ENCODE measurements at places on chromosomes 13 and 19.

DNA sequence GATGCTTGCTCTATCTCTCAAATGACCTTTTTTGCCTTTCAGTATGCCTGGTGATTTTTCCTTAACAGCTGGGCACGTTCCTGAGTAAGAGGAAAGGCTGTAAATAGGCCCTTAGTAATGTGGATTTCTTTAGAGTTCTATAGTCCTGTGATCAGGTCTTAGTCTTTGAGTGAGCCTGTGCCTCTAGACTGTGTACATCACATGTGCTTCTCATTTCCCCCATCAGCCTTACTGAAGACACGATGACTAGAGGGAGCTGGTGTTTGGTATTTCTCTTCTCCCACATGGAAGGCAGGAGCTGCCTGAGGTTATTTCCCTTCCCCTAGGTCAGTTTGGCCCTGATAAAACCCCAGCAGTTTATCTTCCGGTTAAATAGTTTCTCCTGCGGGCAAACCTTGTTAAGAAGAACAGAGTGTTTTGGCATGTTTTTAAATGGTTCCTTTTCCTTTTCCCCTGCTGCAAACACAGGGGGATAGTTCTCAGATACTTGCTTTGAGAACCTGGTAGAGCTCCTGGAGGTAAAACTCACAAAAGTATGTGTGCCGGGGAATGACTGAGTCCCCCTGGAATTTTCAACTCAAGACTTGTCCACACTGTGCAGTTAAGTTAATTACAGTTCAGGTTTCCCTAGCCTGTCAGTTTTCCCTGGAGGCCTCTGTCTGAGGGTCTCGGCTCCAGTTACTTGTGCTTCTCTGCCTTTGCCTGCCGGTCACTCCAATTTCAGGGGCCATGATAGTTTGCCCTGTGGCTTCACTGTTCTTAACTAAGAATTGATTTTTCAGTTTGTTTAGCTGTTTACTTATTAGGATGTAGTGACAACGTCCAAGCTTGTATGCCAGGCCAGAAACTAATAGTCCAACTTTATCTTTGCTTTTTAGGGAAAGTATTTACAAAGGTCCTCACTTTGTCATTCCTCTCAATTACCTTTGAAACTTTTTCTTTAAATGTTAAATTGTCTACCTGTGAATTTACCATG is 94.4 kb downstream of the URI1 start:
- DNase-seq: no peak

DNA sequence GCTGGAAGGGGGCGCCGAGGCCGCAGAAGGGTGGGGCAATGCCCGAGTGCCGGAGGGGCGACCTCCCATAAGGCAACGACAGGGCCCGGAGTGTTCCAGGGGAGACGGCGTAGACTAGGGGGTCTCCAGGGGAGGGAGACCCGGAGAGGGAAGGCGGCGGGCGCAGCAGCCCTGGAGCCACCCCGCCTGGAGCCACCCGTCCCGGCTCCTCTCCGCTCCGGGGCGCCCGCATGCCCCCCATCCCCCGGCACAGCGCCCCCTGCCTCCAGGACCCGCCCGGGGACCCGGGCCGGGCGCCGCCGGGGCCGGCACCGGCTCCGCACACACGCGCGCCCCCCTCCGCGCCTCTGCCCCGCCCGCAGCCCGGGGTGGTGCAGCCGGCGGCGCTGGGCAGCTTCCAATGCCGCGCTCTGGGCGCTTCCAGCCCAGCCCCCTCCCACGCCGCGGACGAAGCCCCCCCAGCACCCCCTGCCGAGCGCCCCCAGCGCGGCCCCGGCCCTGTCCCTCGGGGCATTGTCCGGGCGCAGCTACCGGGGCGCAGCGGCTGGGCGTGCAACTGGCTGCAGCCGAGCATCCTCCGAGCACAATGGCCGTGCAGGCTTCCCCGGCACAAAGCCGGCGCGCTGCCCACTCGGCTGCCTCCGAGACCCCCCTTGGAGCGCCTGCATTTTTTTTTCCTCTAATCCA is 519 bp downstream of the PTPRS start:
- DNase-seq: no peak

- no peak for DNase-seq
Observed at GRCh38 chr13:48826039-48826438, 149.7 kb upstream of the FNDC3A start.

GRCh38 chr19:21585281-21585890 is 80.0 kb downstream of the ZNF429 start:
- DNase-seq: no peak

- DNase-seq: no peak
Observed at GRCh38 chr13:99007414-99007986, 29.6 kb upstream of the DOCK9 start.

DNA sequence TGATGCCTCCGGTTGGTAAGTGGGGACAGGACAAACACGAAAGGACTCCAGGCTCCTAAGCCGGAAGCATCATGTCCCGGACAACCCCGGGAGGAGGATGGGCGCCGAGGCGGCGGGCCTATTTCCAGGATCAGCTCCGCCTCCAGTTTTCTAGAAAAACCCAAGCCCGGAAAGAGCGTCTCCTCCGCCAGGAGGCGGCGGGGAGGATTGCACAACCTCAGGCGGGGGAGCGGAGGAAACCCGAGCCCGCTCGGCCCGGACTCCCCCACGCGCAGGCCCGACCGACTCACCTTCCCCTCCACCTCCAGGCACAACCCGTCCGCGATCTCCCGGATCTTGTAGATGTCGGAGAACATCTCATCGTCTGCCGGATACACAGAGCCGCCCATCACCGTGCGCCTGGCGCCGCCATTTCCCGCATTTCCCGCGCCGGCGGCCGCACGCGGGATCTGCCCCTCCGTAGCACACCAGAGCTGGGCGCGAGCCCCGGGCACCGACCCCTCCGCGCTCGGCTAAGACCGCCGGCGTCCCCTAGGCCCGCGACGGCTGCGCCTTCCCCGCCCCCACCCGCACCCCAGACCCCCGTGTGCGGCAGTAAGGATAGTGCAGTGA is 455 bp downstream of the TPT1 start:
- no peak for DNase-seq

DNA sequence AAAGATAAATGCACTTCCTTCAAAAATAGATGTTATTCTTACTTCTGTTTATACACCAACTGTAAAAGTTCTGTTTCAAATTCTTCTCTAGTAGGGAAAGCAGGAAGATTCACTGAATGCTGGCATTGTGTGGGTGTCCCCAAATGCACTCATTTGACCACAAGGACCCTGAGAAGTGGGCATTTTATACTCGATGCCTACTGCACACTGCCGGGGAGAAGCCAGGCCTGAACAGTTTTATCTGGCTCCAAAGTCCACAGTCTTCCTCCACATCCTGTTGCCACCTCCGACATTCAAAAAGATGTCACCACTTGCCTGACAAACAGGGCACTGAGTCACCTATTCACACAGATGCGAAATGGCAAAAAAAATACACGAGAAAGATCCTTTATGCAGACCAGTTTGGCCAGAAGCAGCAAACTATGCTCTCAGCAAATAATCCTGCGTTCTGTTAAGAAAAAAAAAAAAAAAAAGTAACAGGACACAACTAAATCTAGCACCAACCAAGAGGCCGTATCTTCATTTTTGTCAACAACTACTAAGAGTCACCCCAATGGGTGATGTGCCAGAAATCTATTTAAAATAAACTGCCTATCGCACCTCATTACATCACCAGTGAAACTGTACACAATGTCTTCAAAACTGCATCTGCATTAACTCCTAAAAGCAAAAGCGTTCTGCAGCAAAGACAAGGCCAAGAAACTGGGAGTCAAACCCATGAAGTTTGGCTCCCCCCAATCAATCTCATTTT is 6.2 kb downstream of the ZC3H4 start:
- DNase-seq: no peak

- no peak for DNase-seq
Observed at GRCh38 chr19:35879770-35880317, 11.5 kb downstream of the APLP1 start.

GRCh38 chr19:56476651-56477428 is at the start of gene ZNF667:
TSS of gene ZNF667 (minus strand) at chr19:56477345. CDS start at chr19:56462370, 14,975 bp downstream.
- no peak for DNase-seq

DNA sequence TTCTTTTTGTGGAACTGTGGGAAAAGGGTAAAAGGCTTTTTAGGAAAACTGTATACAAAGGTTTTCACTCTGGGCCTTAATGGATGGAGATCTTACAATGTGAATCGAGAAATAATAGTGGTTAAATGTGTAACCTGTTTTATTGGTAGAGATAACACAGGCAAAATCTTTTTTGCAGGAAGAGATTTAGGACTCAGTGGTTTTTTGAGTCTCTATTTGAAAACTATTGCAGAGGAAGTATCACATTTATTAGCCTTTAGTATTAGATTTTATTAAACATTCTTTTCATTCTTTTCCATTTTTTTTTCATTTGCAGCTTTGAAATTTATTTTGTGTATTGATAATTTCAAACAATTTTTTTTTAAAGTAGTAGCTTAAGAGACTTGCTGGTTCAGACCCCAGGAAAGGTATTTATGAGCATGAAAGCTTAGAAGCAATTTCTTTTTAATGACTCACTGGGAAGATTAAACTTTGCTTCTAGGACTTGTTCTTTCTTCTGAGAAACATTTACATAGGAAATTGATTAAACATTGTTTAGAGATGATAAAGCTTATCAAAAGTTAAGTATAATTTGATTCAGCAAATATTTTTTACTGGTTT is 10.5 kb downstream of the KLF5 start:
- no peak for DNase-seq

GRCh38 chr19:33445442-33446329 is 72.2 kb downstream of the CEBPG start:
- DNase-seq: no peak

GRCh38 chr19:46287585-46287984 is 9.3 kb upstream of the HIF3A start:
- DNase-seq: no peak

- no peak for DNase-seq
Observed at GRCh38 chr19:43423779-43424178, 9.1 kb downstream of the TEX101 start.

- DNase-seq: no peak
Observed at GRCh38 chr13:35884211-35884760, 246.9 kb downstream of the DCLK1 start.

DNA sequence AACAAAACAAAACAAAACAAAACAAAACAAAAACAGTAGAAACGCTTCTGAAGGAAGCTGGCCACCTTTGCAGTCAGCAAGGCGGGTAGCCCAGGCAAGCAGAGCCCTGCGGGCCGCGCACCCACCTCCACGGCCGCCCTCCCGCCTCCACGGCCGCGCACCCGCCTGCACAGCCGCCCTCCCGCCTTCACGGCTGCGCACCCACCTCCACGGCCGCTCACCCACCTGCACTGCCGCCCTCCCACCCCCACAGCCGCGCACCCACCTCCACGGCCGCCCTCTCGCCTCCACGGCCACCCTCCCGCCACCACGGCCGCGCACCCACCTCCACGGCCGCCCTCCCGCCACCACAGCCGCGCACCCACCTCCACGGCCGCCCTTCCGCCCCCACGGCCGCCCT is 9.0 kb upstream of the TIMM13 start:
- no peak for DNase-seq

DNA sequence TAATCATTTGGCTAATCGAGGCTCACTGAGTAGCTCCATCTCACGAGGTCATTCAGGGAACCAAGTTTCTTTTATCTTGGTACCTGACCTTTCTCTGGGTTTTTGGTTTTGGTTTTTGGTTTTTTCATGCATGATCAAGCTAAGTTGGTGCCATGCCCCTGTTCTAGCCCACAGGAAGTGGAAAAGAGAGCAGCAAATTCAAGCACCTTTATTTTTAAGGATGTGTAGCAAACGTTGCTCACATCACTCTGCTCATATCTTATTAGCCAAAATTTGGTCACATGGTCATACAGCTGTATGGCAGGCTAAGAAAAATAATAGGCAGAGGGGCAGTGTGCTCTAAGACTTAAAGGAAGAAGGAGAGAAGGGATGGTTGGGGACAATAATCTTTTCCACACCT is 593.5 kb downstream of the DIAPH3 start:
- DNase-seq: no peak

DNA sequence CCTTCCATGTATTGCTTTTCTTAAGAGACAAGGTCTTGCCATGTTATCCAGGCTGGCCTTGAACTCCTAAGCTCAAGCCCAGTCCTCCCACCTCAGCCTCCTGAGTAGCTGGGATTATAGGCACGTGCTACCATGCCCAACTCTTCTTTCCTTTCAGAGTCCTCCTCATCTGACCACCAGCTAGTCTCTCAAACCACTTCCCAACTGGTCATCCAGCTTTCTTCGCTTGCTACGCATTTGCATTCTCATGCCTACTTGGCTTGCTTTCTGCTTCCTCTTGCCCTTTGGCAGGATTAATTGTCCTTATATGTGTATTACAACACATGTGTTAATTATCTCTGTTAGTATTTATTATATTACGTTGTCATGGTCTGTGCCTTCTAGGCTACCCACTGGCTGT is 6.3 kb downstream of the GPR18 start:
- DNase-seq: no peak

DNA sequence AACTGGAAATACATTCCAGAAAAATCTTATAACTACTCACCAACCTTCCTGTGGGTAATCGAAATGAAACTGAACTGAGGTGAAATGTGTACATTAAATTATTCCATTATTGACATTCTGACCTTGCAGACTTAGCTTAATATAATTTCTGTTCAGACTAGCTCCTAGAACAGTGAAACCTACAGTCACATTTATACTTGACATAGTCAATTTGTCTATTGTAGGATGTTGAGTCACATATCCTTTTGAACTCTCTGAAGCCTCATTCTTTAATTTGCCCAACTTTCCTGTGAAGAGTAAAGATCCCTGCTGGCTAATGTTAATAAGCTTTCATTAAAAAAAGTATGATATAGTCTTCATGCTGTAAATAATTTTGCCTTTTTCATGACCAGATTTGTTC is 92.0 kb upstream of the SCEL start:
- DNase-seq: no peak

DNA sequence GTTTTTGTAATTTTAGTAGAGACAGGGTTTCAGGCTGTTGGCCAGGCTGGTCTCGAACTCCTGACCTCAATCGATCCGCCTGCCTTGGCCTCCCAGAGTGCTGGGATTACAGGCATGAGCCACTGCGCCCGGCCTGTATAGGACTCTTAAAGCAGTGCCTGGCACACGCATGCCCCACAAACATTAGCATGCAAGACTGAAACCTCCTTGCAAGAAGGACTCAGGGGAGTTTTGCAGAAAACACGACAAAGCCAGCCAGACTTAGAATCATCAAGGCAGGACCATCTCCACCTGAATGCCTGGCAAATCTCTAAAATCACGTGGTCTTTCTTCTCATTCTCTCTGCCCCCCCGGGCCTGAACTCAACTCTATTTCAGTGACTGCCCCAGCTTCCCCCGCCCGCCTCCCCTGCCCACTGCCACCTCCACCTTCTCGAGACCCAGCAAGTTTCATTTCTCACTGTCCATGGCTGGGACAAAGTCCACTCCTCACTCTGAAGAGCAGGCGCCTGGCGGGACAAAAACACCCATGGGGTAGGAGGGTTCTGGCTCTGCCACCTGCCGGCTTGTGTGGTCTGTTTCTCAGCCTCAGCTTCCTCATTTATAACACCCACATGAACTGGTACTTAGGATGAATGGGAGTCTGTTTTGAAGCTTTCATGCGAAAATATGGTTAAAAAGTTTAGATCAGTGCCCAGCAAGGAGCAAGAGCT is 2.4 kb downstream of the TICAM1 start:
- DNase-seq: no peak

DNA sequence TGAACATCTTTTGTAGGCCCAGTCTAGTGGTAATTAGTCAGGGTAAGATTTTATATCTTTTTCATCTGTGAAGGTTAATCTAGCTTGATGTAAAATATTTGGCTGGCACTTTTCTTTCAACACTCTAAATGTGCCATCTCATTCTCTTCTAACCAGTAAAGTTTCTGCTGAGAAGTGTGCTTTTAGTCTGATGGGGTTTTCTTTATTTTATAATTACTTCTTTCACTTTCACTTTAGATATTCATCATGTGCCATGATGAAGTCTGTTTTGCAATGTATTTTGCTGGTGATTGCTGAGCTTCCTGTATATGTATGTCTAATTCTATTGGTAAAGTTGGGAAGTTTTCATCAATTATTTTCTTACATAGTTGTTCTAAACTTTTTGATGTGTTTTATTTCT is 31.9 kb downstream of the ZNF726 start:
- no peak for DNase-seq

Measured in GM12878 (cell line).